Activated CD4-positive, alpha-beta T cell treated with anti-CD3 and anti-CD28 coated beads, Interleukin-2, amount 10 ng/mL, durations not matched to agents 7 days and 5 days (primary cell): ENCODE measurements at places on chromosomes 2 and 18. TPM values are rescaled to one million over a fixed set of nuclear protein-coding genes. Genes with fewer than 3 reads are reported as not detected.

DNA sequence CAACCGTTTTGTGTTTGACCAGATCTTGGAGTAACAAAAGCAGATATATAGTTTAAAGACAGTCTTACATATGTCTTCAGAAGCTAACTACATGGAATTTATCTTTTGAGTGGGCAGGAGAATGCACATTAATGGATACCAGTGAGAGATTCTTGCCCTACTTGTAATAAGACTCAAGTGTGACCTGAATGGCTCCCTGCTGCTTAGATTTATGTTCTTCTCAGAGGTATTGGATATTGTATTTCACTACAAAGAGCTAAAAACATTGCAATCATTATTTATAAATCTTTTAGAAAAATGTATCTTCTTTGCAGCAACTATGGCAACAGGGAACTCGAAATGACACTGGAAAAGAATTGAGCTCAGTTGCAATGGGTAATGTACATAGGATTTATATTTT is 227.7 kb downstream of the LRRTM4 start:
- DNase-seq, result no peak
- H3K4me1 ChIP-seq, result no peaks in the 10 kb centered on the region
- H3K4me3 ChIP-seq, result no peak overlapping the region
- H3K27me3 ChIP-seq, result no peaks in the 10 kb centered on the region
- no peaks in the 10 kb centered on the region for H3K36me3 ChIP-seq
- H3K27ac ChIP-seq, result no peak overlapping the region

DNA sequence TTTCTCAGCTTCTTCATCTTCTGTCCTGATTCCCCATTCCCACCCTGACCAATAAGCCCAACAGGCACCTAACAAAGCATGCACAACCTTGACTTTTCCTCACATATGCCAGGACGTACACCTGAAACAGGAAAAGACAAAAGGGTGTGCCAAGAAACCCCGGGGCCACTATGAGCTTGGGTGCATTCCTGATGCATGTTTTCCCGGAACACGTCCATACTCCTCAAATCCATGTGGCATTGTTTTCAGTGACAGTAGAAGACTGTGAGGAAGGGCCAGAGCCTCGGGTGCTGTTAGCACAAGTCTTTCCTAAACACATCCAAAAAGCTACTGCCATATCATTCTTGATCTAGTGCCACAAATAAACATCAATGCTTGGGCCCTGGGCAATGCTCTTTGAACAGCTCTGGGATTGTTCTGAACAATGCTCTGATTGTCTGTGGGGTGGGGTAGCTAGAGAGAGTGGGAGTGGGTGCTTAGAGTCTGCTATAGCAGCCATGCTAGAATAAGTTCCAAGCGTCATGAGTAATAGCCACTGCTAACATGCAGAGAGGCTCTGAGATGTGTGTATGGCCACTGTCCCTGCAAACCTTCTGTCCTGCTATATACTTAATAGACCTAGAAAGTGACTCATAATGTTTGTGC is 181.7 kb upstream of the CRIM1 start:
- H3K4me1 ChIP-seq, result no peaks in the 10 kb centered on the region
- DNase-seq, result no peak
- H3K27ac ChIP-seq, result no peak overlapping the region
- no peaks in the 10 kb centered on the region for H3K36me3 ChIP-seq
- H3K27me3 ChIP-seq, result peaks cover 7% of the 10 kb centered on the region

- no peaks in the 10 kb centered on the region for H3K36me3 ChIP-seq
- H3K4me1 ChIP-seq, result no peaks in the 10 kb centered on the region
- no peaks in the 10 kb centered on the region for H3K27me3 ChIP-seq
- H3K27ac ChIP-seq, result no peak overlapping the region
- H3K4me3 ChIP-seq, result no peak overlapping the region
Measured at GRCh38 chr2:46490521-46491141, 11.3 kb downstream of the TMEM247 start.

GRCh38 chr2:17962876-17963275 is 84.4 kb downstream of the KCNS3 start:
- no peaks in the 10 kb centered on the region for H3K27me3 ChIP-seq
- no peaks in the 10 kb centered on the region for H3K4me1 ChIP-seq
- no peak overlapping the region for H3K27ac ChIP-seq
- no peak overlapping the region for H3K4me3 ChIP-seq

DNA sequence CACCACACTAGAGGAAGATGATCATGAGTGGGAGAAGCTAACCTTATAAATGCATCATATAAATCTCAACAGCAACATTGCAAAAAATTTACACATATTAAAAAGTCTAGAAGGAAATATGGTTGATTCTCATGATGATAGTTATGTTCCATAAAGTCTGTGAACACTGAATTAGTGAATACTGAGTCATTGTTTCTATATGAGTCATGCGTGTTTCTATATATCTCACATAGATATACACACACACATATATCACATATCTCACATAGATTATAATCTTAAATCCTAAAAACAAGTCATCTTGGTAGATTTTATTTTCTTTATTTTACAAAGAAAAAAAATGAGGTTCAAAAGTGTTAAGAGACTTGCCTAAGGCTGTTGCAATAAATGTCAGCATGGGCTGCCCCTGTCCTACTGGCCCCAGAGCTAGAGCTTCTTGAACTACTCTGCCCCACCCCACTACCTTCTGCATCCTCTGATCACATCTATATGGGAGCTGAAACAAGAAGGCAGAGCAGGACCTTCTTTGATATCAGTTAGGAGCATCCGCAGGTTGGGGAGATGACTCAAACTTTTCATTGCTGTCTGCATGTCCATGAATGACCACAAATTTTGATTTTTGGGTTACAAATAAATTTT is 81.8 kb upstream of the ADAM23 start:
- H3K4me1 ChIP-seq, result peaks cover 5% of the 10 kb centered on the region
- DNase-seq, result no peak
- no peak overlapping the region for H3K4me3 ChIP-seq
- no peaks in the 10 kb centered on the region for H3K36me3 ChIP-seq

- no peaks in the 10 kb centered on the region for H3K4me1 ChIP-seq
- H3K27ac ChIP-seq, result no peak overlapping the region
- H3K4me3 ChIP-seq, result no peak overlapping the region
- no peaks in the 10 kb centered on the region for H3K27me3 ChIP-seq
- no peak for DNase-seq
Measured at GRCh38 chr2:121408641-121409040, 122.0 kb upstream of the RNU4ATAC start.

GRCh38 chr18:74597034-74597661 is 522 bp upstream of the ZNF407 start:
- H3K4me1 ChIP-seq, result peaks cover 46% of the 10 kb centered on the region
- H3K4me3 ChIP-seq, result peak overlapping the region; percentile 94
- H3K36me3 ChIP-seq, result peaks cover 43% of the 10 kb centered on the region
- no peaks in the 10 kb centered on the region for H3K27me3 ChIP-seq
- peak; percentile 73 for DNase-seq
- H3K27ac ChIP-seq, result peak overlapping the region; percentile 100

- no peaks in the 10 kb centered on the region for H3K27me3 ChIP-seq
- peak; percentile 93 for DNase-seq
- peak within 1 kb of the TSS; percentile 90 for H3K27ac ChIP-seq
- peaks cover 38% of the 10 kb centered on the region for H3K4me1 ChIP-seq
Measured at GRCh38 chr2:151828143-151828889, at the start of gene ARL5A. Gene ARL5A, minus strand, starts transcription at chr2:151828421. Its CDS starts 245 bp downstream, at chr2:151828176.

DNA sequence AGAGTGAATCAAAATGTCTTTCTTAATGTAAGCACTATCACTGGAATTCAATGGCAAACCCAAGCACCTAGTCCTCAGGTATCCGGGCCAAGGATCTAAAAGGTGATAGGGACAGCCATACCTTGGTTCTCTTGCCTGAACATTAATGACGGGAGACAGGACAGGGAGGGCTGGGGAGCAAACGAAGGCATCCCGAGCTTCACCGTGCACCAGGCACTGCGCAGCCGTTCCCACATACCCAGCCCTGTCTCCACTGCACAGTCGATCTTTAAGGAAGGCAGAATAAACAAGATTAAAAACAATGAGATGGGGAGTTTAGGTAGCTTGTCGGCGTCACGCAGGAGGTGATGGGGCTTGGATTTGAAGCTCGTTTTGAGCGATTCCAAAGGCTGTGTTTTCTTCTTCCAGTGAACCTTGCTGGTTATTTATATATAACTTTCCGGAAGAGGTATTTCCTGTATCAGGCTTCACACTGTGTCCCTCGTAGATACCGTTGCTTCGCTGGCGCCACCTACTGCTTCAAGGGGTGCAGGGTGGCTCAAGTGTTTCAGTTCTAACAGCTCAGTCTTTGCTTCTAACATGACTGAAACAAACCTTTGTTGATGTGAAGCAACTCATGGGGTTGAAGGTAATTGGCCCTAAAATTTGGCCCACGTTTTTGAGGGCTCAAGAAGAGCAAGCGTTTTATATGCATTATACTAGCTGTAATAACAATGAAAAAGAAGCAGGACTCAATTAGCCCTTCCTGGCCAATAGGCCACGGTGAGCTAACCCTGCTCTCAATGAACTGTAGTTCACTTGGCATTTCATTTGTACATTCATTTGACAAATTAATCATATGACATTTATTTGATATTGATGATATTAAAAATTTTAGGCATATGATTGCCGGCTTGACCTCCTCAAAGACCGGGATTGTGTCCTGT is 77.4 kb downstream of the DCDC2C start:
- peak; percentile 79 for DNase-seq
- peak overlapping the region; percentile 15 for H3K4me3 ChIP-seq
- H3K27ac ChIP-seq, result peak overlapping the region; percentile 66
- peaks cover 17% of the 10 kb centered on the region for H3K27me3 ChIP-seq

DNA sequence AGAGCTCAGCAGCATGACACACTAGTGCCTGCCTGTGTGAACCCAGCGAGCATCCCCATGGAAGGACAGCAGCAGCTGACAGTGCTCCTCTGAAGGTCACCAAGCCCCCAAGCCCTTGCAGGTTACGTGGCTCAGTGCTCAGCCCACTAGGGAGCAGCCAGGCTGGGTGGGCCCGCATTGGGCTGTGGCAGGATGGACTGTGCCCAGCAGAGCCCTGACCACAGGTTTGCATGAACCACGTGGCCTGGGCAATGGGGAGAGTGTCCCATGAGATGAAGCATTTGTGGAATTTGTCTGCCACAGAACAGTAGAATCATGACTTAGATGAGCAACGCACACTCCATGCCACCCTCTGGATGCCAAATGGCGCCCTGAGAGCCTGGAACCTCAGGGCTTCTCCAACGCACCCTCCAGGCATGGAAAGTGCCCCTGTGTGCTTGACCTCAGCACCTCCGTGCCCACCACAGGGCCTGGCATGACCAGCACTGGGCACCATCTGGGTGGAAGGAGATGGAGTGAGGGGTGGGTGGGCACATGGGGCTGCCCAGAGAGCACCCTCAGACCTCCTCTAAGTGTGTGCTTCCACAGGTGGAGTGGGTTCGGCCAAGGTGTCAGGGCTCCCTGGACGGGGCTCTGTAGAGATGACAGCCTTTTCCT is 216.1 kb upstream of the RAB6C start:
- DNase-seq, result no peak
- H3K27ac ChIP-seq, result no peak overlapping the region

- H3K27me3 ChIP-seq, result peaks cover 21% of the 10 kb centered on the region
- H3K4me1 ChIP-seq, result no peaks in the 10 kb centered on the region
- H3K36me3 ChIP-seq, result no peaks in the 10 kb centered on the region
Measured at GRCh38 chr2:18498531-18498930, 61.9 kb downstream of the RDH14 start.

GRCh38 chr2:174766271-174766670 is 2.0 kb upstream of the CHRNA1 start:
- no peaks in the 10 kb centered on the region for H3K36me3 ChIP-seq
- H3K27me3 ChIP-seq, result peaks cover 7% of the 10 kb centered on the region
- H3K4me1 ChIP-seq, result peaks cover 7% of the 10 kb centered on the region
- no peak overlapping the region for H3K27ac ChIP-seq

DNA sequence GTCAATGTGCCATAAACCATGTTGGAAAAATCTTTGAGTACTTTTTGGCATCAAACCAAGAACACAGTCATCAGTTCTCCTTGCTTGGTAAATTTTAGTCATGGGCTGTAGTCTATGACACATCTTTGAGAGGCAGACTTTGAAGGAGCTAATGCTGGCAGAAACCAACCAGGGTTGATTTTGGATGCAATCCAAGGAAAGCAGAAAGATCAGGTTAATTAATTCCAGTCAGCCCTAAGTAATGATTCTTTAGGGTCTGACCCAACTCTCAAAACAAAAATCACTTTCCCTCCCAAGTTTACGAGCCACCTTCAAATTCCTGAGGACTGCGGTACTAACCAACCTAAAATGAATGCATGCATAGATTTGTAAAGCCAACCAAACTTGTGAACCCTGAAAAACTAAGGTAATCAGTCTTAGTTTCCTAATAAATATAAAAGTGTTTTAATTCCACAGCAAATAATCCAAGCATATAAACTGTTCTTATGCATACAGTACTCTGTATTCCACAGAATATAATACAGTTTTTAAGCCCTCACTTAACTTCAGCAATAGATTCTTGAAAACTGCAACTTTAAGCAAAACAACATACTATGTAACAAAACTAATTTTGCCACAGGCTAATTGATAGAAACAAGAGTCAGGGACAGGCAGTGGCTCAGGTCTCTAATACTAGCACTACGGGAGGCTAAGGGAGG is 22.0 kb downstream of the AP1S3 start:
- no peaks in the 10 kb centered on the region for H3K36me3 ChIP-seq
- H3K4me1 ChIP-seq, result no peaks in the 10 kb centered on the region
- no peak overlapping the region for H3K27ac ChIP-seq
- no peak overlapping the region for H3K4me3 ChIP-seq
- H3K27me3 ChIP-seq, result no peaks in the 10 kb centered on the region
- no peak for DNase-seq

- no peaks in the 10 kb centered on the region for H3K27me3 ChIP-seq
- H3K4me3 ChIP-seq, result no peak overlapping the region
- H3K27ac ChIP-seq, result no peak overlapping the region
Measured at GRCh38 chr2:154392256-154392655, 306.2 kb upstream of the KCNJ3 start.

DNA sequence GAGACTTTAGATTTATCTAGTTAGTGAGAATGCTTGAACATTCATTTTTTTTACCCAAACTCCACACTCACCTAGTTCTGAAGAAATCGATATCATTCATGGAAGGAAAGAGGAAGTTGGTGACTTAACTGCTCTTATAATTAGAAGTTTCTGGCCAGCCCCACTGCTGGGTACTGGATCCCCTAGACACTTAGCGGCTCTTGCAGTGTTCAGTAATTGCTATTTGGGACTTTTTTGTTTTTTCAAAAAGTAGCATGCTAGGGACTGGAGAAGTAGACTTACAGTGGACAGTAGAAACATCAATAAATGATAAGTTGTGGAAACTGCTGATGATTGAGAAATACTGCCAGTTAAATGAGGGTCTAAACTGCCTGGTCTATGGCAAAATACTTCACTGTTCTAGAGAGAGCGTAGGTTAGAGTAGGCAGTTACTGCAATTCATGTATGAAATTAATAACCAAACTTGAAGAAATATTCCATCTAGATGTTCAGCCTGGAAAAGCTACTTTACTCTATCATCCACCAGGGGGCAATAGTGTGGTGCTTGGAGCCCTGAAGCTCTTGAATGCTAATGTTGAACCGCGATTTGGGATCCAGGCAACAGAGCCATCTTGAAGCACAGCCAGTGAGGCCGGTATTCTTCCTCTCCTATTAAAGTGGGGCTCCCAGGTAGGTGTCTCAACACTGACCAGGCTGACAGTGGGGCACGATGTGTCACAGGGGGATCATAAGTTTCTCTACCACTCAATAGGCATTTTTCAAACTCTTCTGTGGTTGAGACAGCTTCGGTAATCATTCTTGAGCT is 146.1 kb upstream of the SESTD1 start:
- H3K4me1 ChIP-seq, result peaks cover 2% of the 10 kb centered on the region
- no peak overlapping the region for H3K27ac ChIP-seq
- H3K27me3 ChIP-seq, result peaks cover 26% of the 10 kb centered on the region
- H3K36me3 ChIP-seq, result no peaks in the 10 kb centered on the region
- H3K4me3 ChIP-seq, result no peak overlapping the region

The ITPRIPL1 gene
- total RNA-seq, result 33.3 TPM

The VAMP8 gene
- total RNA-seq, result 131 TPM

The SH3BP4 gene
- not detected for total RNA-seq

The POTEC gene
- not detected for total RNA-seq

The PARD6G gene
- total RNA-seq, result 0.15 TPM

The ZNF512 gene
- total RNA-seq, result 42.3 TPM

The C2orf80 gene
- total RNA-seq, result not detected

The ZNF532 gene
- 2.8 TPM for total RNA-seq

The MERTK gene
- 0.20 TPM for total RNA-seq
